Coronary artery (tissue), 2 donors: ENCODE measurements at places on chromosomes 1 and 21.

DNA sequence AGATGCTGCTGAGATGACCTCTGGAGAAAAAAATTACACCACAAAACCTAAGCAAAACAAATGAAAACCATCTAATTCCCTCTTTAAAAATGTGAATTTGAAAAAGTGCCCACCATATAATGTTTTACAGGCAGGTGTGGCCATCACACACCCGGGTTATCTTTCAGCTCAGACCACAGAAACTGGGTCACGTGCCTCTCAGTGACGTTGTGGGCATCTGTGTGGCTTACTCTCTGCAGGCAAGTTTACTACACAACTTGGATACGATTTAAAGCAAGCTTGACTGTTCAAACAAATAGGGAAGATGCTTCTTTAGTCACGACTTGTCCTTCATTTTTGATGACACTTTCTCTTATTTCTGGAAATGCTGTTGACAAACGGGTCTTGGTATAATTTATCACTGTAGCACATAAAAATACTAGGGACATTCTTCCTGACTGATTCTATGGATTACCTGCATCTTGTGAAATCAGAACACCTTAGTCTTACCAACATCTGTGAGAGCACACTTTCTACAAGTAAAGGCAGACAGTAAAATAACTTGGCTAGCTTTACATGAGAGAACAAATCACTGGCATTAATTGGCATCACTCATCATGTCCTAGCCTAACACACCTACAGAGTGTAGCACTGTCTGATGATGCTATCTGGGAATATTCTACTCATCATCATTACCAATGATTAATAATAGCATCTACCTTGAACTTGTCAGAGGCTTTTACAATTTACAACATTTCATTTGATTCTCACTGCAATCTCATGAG is 89.3 kb upstream of the EDEM3 start:
- no peak for DNase-seq

DNA sequence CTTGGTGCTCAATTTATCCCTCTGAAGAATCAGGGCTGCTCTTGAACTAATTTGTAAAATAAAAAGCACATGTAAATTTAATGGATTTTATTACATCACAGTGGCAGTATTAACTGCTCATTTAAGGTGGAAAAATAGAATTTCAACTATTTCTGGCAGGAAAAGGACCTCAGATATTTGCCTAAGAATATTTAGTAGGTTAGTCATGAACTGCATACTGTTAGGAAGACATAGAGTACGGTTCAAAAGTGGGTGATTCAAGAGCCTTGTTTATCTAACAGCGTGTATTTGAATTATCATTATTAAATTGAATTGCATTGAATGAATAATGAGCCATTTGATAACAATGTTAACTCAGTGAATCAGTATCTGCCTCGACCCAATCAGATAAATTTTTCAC is 248.8 kb upstream of the PBX1 start:
- no peak for DNase-seq

- no peak for DNase-seq
Measured at GRCh38 chr1:101142244-101142643, 94.6 kb upstream of the S1PR1 start.

GRCh38 chr1:66476774-66477173 is 57.2 kb upstream of the SGIP1 start:
- DNase-seq: no peak

GRCh38 chr1:14926818-14927575 is 226.6 kb upstream of the TMEM51 start:
- no peak for DNase-seq

GRCh38 chr1:38833146-38833545 is 26.4 kb downstream of the RRAGC start:
- DNase-seq: no peak
